Renal pelvis (tissue), 12 donors: ENCODE measurements at places on chromosomes 5 and 9.

DNA sequence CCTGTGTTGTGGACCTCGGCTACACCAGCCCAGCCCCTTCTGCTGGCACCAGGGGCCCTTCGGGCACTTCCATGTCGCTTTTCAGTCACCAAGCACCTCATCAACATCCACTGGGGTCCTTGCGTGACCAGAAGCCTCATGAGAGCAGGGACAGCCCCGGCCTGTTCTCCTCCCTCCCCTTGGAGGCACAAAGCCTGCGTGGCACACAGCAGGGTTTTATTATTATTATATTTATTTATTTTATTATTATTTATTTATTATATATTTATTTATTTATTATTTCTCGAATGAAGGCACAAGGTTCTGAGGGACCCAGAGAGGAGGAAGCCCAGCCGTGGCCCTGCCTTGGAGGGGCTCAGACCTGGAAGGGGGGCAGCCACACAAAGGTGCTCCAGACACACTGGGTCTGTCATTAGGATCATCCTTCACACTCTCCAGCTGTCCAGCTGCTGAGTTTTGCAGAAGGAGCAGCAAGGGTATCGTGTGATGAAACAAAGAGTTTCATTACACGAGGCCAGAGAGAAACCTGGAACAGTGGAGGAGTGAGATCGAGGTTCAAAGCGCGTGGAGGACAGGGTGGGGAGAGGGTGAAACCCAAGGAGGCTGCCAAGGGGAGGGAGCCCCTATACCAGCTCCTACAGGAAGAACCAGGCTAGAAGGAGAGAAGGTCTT, 5.2 kb downstream of the VAV2 start:
- DNase-seq, result no peak

GRCh38 chr5:96743065-96743768, 64.5 kb downstream of the ERAP1 start:
- no peak for DNase-seq

DNA sequence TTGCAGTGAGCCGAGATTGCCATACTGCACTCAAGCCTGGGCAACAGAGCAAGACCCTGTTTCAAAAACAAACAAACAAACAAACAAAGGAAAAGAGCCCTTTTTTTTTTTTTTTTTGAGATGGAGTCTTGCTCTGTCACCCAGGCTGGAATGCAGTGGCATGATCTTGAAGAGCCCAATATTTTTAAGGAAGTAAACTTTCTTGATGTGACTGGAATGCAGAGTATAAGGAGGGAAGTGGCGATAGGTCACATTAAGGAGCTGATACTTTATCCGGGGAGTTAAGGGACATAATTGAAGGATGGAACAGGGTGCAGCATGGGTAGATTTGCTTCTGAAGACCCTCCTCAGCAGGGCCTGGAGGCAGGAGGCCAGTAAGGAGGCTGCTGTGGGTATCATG, 13.0 kb downstream of the NAIF1 start:
- no peak for DNase-seq

GRCh38 chr9:111597852-111598732, 1.4 kb downstream of the PTGR1 start:
- peak; percentile 75 for DNase-seq
